Stromal cell of bone marrow (primary cell): ENCODE measurements at places on chromosomes 2 and 18.

DNA sequence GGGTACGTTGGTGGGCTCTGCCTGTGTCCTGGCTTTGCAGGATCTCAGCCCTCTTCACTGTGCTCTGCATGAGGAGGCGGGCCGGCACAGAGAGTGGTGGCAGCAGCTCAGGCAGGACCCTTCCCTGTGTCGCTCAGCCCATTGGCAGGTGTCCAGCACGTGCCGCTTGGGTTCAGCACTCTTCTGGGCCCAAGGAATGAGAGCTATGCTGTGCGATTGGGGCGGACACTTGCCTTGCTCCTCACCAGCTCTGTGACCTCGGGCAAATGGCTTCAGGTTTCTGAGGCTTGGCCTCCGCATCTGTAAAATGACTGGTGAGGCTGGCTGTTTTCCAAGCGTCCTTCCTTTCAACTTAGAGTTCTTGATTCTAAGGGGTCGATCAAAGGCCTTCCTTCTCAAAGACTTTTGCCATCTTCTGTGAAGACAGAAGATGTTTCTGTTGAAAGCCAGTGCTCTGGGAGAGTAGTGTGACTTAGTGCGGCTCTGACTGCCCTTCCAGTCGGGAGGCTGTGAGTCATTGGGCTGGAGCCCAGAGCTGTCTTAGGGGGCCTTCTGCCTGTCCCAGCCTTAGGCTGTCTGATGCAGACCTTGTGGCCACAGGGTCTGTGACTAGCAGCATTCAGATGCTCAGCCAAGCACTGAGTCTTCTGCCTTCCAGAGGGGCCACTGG, 35.6 kb downstream of the GLI2 start:
- peak; percentile 85 for DNase-seq

DNA sequence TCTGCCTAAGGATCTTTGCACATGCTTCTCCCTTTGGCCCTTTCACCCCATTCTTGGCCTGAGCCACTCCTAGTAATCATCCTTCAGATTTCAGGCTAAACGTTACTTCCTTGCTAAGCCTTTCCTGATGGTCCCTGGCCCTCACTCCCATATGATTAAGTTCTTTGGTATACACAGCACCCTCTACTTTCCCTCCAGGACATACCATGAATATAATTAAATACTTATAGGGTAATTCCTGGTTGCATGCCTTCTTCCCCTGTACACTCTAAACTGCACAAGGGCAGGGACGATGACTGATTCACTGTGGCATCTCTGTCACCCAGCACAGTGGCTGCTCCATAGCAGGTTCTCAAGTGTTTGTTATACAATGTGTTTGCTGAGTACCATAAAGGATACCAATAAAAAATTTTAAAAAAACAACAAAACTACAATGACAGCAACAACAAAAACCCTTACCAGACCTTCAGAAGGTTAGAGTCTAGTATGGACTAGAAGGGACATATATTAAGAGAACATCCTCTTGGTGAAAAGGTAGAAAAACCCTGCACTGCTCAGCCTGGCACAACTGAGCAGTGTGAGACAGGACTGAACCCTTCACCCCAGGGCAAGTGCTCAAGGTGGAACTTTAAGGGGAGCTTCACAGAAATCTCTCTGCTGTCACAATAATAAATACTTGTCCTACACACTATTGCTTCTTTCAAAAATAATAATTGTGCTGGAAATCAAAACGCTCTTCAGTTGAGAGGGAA, 76.2 kb downstream of the AAK1 start:
- no peak for DNase-seq

GRCh38 chr2:3725458-3726250, 22.3 kb downstream of the DCDC2C start:
- no peak for DNase-seq

DNA sequence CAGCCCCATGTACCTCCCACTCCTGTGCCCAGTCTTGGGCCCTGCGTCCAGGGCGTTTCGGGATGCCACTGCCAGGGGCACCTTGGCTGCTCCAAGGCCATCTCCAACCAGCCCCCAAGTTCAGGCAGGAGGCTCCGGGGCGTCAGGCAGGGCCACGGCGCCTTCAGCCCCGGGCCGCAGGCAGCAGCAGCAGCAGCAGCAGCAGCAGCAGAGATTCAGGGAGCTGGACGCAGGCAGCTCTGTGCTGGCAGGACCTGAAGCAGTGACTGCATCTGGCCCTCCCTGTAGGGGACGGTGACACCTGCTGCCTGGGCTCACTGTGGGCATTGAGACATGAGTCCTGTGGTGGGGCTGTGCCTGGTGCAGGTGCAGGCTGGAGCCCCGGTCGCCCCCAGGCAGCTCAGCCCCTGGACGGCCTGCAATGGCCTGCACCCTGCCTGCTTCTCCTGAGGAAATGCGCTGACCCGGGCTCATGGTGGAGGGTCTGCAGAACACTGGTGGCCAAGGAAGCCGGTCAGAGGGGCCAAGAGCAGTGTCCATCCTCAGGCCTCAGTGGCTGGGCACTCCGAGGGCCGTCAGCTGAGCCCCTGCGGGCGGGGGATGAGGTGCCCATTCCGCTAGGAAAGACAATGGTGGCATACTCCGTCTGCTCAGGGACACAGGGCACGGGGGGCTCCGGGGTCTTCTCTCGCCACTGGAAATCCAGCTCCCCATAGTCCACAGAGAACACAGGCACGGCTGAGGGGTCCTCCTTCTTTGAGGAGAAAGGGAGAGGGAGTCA, 8.0 kb downstream of the PDCD1 start:
- DNase-seq: no peak

- no peak for DNase-seq
Measured at GRCh38 chr18:24404591-24404990, 7.0 kb upstream of the OSBPL1A start.

GRCh38 chr18:10715791-10716190, 190.0 kb downstream of the NAPG start:
- DNase-seq: peak; percentile 87

DNA sequence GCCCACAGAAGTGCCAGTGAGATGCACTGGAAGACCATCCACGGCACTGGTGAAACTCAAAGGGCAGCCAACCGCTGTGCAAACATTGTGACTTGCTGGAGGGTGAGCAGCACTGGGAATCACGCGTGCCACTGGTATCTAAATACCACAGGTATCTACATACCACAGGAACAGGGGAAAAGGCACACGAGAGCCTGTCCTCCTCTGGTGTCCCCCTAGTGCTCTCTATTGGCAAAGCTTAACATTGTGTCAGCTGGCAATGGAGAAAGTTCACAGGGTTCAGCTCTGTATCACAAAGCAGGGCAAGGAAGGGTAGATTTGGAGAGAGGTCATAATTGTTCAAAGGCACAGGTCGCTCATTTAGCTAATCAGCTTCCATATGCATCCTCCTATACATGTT, 12.6 kb upstream of the SEC11C start:
- no peak for DNase-seq

DNA sequence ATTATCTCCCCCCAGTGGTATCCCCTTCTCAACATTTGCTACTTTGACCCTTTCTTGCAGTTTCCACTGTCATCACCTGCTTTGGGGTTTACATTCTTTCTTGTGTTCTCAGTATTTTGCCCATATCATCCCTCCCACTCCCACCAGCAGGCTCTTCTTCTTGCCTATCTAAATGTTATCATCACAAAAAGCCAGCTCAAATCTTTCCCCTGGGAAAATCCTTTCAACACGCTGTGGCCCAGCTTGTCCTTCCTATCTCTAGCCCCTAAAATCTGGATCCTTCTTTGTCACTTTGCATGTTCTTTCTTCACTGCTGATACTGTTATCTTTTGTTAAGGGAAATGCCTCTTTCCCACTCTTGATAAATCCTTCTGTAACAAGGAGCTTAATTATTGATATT, 138.2 kb downstream of the RAD51AP2 start:
- no peak for DNase-seq

GRCh38 chr2:226742347-226742746, 57.3 kb downstream of the IRS1 start:
- peak; percentile 74 for DNase-seq

DNA sequence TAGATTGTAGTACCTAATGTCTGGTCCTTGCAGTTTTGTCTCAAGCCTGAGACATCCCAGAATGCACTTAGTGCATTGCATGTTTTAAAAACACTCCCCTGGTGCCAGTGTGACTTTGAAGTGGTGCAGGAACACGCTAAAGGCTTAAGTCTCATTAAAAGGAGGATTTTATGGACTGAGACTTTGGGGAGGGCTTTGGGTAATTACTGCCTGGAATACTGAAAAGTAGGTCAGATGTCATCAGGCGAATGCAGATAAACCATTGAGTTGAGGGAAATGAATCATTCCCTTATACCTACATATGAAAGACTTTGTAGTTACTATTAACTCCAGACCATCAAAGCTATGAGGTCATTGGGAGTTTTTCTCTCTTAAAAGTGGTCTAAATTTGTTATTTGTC, 3.0 kb upstream of the OSBPL1A start:
- no peak for DNase-seq

DNA sequence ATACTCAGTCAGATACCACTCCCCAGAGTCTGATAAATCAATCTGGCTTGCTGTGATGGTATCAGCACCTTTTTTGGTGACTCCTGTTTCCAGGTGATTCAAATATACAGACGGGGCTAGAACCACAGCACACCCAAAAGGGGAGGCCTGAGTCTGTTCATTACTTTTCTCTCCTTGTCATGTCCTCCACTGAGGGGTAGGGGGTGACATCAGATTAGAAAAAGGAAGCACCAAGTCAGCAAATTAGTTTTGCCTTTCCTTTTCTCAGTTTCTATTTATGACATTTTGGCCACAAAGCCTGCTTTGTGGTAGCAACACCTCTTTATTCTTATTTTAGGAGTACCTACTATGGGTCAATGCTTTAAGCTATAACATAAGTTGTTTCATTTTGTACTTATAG, 127.4 kb downstream of the CCDC102B start:
- DNase-seq: no peak

GRCh38 chr2:216657086-216657855, 24.1 kb downstream of the IGFBP2 start:
- DNase-seq: no peak

GRCh38 chr2:240811346-240812300, 8.4 kb downstream of the KIF1A start:
- DNase-seq: no peak

- peak; percentile 29 for DNase-seq
Measured at GRCh38 chr2:77513191-77513590, 9.0 kb downstream of the LRRTM4 start.

DNA sequence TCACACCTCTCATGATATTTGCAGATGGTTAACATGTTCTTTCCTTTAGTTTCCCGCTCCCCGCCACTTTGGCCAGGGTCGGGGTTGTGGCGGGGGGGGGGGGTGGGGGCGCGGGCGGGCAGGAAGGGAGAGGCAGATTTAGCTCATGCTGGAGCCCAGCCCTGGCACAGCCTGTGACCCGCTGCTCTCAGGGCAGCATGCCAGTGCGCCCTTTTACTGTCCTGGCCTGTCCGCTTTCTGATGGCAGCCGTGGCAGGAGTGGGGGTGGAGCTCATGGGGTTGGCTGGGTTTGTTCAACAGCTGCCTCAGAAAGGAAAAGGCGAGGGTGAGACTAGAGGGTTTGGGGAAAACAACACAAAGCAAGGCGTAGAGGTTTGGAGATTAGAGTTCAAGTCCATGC, 56.1 kb downstream of the TNP1 start:
- no peak for DNase-seq

DNA sequence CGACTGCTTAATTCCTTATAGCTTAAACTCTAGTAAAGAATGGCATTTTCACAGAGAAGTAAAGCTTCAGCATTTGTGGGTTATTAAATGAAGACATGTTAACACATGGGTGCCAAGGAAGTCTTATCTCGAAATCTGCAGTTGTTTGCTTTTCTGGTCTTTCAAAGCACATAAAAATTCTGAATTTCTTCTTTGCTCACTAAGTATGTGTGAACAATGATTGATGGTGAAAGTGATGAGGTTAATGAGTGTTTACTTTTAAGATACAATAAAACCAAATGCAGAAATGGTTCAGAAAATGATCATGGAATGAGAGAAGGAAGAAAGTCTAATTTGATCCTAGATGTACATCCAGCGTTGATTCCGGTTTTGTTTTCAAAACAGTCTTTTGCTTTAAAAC, 234.6 kb upstream of the RAB12 start:
- DNase-seq: no peak

DNA sequence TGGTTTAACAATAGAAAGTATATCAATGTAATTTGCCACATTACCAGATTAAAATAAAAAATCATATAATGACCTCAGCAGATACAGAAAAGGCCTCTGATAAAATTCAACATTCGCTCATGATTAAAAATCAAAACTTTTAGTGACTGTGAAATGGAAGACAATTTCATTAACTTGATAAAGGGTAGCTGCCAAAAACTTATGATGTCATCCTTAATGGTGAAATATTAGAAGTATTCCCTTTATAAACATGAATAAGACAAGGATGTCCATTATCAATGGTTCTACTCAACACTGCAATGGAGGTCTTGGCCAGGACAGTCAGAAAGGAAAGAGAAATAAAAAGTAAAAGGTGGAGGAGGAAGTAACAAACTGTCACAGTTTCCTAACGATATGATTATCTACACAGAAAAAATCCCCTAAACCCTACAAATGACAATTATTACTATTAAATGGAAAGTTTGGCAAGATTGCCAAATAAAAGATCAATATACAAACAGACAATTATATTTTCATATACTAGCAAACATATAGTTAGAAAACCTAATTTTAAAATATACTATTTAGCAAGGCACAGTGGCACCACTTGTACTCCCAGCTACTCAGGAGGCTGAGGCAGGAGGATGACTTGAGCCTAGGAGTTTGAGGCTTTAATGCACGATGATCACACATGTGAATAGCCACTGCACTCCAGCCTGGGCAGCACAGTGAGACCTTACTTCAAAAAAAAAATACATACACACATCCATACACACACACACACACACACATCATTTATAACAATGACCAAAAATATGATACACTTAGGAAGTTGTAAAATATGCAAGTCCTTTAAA, 12.8 kb downstream of the METTL8 start:
- no peak for DNase-seq

DNA sequence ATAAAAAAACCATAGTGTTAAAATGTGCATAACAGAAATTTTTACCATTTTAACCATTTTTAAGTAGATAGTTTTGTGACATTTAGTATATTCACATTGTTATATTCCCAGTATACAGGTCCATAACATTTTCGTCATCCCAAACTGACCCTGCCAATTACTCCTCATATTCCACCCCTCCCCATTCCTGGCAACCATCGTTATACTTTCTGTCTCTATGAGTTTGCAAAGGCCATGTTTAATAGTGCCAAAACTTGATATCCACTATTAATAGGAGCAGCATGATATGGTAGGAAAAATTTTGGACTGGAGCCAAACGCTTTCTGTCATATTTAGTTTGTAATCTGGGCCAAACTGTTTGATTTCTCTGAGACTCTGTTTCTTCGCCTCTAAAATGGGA, 30.9 kb downstream of the PLCL1 start:
- DNase-seq: no peak

DNA sequence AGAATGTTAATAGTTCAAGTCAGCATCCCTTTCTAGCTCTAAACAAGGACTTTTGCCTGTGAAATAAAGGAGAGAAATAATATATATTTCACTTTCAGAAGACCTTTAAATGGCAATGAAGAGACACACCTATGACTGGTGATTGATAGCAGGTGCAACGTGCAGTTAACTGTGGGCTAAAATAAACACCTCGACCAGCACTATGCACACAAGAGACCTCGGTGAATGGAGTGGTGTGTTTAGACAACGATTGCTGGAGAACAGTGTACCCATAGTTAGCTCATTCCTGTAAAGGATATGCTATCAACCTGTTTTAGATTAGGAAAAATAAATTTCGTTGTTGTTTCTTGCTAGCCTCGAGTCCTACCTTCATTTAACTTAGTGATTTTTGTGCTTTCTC, 143.4 kb downstream of the NR4A2 start:
- no peak for DNase-seq

- no peak for DNase-seq
Measured at GRCh38 chr2:235920216-235920865, 247.8 kb downstream of the GBX2 start.

GRCh38 chr18:57030417-57030816, 116.5 kb upstream of the BOD1L2 start:
- DNase-seq: no peak
